Prostate gland (tissue), 2 donors: ENCODE measurements at places on chromosomes 16 and 17.

DNA sequence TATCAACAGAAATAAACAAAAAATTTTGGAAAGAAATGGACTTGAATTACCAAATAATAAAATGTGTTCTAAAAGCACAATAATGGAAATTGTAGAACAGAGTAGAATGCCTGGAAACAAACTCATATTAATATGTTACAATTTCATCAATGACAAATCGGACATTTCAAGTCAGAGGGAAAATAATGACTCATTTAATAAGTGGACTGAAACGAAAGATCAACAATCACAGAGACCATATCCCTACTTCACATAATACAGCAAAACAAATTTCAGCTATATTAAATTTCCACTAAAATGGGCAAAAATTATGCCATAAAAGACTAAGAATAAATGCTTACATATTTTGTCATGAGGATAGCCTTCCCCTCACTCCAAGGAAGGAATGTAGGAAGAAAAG lies 25.7 kb downstream of the CDYL2 start:
- no peaks in the 10 kb centered on the region for H3K36me3 ChIP-seq
- DNase-seq = no peak
- no peak overlapping the region for H3K4me3 ChIP-seq
- H3K27ac ChIP-seq = no peak overlapping the region
- H3K4me1 ChIP-seq = no peaks in the 10 kb centered on the region
- no peaks in the 10 kb centered on the region for H3K27me3 ChIP-seq

DNA sequence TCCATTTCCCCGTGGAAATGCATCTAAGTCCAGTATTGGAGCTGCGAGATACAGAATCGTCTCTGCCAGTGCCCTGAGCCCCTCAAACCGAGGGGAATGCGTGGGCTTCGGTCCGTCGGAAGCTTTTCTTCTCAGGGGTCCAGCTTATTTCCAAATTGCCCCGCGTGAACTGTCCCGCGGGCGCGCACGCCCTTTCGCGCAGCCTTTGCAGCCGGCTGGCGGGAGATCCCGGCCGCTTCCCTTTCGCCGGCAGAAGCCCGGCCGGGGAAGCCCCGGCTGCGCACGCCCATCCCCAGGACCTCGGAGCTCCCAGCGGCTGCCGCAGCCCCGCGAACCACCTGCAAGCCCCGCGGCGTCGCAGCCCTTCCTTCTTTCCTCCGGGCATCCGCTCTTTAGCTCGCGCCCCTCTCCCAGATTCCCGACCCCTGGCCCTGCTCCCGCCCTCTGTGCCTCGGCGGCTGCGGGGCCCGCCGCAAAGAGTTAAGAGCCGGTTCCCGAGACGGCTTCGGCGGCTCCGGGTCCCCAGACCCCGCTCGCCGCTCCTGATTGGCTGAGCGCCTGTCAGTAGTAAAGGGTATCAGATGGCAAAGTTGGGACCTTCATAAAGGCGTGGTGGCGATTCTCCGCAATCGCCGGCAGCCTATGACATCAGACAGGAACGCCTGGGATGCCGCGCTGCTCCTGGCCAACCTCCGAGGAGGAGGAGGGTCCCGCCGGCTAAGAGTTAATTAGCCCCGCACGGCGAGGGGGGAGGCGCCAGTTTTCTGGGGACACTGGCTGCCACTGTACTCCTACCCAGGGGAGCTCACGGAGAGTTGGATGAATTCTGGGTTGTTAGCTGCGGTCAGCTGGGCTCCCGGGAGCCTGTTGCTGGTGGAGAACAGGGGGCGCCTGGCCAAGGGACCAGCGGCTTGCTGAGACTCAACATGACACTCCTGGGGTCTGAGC lies at the start of gene MYOCD:
TSS of gene MYOCD (plus strand) at position 628 of the 948 bp plus-strand sequence. CDS start at position 927, 299 bp downstream.
- no peak for DNase-seq
- peak within 1 kb of the TSS; percentile 56 for H3K27ac ChIP-seq
- H3K4me1 ChIP-seq = no peaks in the 10 kb centered on the region
- peaks cover 3% of the 10 kb centered on the region for H3K27me3 ChIP-seq

GRCh38 chr17:50783193-50783660 lies 15.9 kb upstream of the ANKRD40CL start:
- no peaks in the 10 kb centered on the region for H3K27me3 ChIP-seq
- H3K4me3 ChIP-seq = no peak overlapping the region
- no peak overlapping the region for H3K27ac ChIP-seq
- peak; percentile 74 for DNase-seq

- H3K4me3 ChIP-seq = no peak overlapping the region
- no peaks in the 10 kb centered on the region for H3K27me3 ChIP-seq
- no peaks in the 10 kb centered on the region for H3K36me3 ChIP-seq
- no peak for DNase-seq
- no peak overlapping the region for H3K27ac ChIP-seq
These were observed 3.9 kb upstream of the TNFSF12 start for GRCh38 chr17:7544911-7545310.

DNA sequence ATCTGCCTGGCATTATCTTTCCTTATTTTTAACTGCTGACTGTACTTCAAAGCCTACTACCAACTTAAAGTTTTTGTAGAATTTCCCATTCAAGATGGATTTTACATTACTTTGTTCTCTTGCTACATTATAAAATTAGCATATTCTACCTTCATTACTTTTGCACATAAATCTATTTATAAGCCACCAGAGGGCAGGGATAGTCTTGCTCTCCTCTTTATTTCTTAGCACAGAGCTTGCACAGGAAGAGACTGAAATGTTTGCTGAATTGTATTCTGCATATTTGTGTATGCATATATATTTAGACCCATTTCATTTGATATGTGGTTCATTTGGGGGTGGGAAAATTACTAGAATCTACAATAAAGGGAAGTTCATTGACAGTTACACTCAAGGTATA lies 108.0 kb downstream of the SKAP1 start:
- H3K4me3 ChIP-seq = no peak overlapping the region
- no peaks in the 10 kb centered on the region for H3K36me3 ChIP-seq
- H3K4me1 ChIP-seq = no peaks in the 10 kb centered on the region
- no peak overlapping the region for H3K27ac ChIP-seq

- H3K27ac ChIP-seq = no peak overlapping the region
- no peaks in the 10 kb centered on the region for H3K36me3 ChIP-seq
- no peaks in the 10 kb centered on the region for H3K4me1 ChIP-seq
- H3K27me3 ChIP-seq = no peaks in the 10 kb centered on the region
- no peak for DNase-seq
These were observed 6.8 kb downstream of the CDIP1 start for GRCh38 chr16:4531811-4532210.

DNA sequence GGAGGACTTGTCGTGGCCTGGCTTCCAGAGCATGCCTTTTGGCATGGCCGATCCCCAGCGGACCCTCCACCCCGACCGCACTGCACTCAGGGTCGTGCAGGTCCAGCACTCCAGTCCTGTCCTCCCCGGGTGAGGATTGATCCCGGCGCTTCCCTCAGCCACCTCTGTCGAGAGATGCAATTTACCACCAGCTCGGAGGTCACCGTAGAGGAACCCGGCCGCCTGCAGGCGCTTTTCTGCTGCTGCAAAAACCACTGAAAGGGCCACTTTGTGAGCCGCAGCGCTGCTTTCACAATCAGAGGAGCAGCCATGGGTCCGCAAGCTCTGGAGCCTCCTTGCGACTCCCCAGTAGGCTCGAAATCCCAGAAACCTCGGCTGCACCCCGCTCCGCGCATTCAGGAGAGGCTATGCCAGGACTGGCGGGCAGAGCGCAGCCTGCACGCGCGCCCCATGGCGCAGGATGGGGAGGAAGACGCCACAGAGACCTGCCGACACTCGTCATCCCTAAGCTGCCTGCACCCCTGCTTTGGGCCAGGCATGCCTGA lies 134.2 kb downstream of the HS3ST2 start:
- H3K4me1 ChIP-seq = no peaks in the 10 kb centered on the region
- DNase-seq = no peak
- no peaks in the 10 kb centered on the region for H3K36me3 ChIP-seq
- H3K4me3 ChIP-seq = no peak overlapping the region

- H3K27ac ChIP-seq = peak overlapping the region; percentile 58
- DNase-seq = no peak
- H3K4me1 ChIP-seq = peaks cover 32% of the 10 kb centered on the region
These were observed 26.5 kb downstream of the MAP3K14 start for GRCh38 chr17:45290269-45290765.

- H3K36me3 ChIP-seq = no peaks in the 10 kb centered on the region
- no peaks in the 10 kb centered on the region for H3K27me3 ChIP-seq
- H3K4me1 ChIP-seq = peaks cover 16% of the 10 kb centered on the region
- H3K4me3 ChIP-seq = no peak overlapping the region
- DNase-seq = no peak
These were observed 29.9 kb downstream of the YPEL2 start for GRCh38 chr17:59361386-59361785.

DNA sequence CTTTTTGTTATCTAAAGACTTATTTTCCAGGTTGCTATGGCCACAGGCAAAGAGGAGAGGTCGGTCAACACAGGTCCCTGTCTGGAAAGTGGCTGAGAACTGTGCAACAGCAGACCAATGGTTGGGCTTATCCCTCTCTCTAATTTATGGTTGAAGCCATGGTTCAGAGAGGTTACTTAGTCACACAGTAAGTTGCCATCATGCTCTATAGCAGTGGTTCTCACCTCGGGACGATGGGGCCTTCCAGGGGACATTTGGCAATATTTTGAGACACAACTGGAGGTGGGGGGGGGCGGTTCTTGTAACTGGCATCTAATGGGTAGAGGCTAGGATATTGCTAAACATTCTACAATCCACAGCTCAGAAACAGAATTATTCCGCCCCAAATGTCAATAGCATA lies 842 bp upstream of the LDAF1 start:
- H3K4me1 ChIP-seq = peaks cover 5% of the 10 kb centered on the region
- H3K4me3 ChIP-seq = no peak overlapping the region
- no peaks in the 10 kb centered on the region for H3K27me3 ChIP-seq
- H3K27ac ChIP-seq = peak overlapping the region; percentile 84

DNA sequence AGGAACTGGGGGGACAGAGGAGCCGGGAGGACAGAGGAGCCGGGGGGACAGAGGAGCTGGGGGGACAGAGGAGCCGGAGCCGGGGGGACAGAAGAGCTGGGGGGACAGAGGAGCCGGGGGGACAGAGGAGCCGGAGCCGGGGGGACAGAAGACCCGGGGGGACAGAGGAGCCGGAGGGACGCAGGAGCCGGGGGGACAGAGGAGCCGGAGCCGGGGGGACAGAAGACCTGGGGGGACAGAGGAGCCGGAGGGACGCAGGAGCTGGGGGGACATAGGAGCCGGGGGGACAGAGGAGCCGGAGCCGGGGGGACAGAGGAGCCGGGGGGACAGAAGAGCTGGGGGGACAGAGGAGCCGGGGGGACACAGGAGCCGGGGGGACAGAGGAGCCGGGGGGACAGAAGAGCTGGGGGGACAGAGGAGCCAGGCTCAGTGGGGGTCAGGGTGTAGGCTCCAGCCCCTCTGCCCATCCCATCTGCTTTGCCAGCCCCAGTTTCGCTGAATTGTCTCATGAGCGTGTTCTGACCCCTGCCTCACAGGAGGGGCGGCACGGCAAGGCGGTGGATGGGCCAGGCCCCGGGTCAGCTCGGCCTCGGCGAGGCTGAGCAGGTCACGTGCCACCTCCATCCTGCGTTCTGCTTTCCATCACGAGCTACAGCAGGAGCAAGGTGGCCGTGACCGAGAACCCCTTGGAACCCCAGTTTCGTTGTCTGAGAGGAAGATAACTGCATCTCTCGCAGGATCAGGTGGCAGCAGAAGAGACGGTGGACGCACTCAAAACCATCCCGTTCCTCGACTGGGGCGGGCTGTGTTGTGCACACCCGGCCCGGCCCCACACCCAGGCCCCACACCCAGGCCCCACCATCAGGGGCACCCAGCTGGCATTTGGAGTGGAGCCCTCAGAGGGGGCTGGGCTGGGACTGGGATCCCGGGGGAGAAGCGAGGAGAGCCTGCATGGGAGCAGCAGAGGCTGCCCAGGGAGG lies 26.1 kb upstream of the CBFA2T3 start:
- H3K4me1 ChIP-seq = no peaks in the 10 kb centered on the region
- no peak overlapping the region for H3K27ac ChIP-seq
- H3K27me3 ChIP-seq = peaks cover 16% of the 10 kb centered on the region
- no peaks in the 10 kb centered on the region for H3K36me3 ChIP-seq

DNA sequence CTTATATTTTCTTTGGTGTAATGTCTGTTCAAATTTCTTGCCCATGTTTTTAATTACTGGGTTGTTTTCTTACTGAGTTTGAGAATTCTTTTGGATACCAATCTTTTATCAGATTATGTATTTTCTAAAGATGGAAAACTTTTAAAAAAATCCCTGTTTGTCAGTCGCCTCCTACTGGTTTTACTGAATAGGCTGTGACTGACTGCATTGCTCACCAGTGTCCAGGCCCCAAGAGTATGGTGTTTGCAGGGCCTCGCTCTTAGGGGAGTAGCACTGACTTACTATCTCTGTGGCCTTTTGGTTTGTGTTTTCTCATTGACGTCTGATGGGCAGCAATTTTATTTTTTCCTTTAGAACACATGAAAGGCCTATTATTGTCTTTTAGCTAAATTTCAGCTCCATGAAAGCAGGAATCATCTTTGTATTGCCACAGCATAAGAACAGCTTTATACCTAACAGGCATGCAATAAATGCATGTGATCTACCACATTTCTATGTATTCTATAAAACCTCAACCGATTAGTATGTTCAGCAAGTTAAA lies 188.4 kb downstream of the AATF start:
- no peak overlapping the region for H3K4me3 ChIP-seq
- no peak overlapping the region for H3K27ac ChIP-seq
- no peaks in the 10 kb centered on the region for H3K36me3 ChIP-seq
- no peaks in the 10 kb centered on the region for H3K4me1 ChIP-seq
- no peak for DNase-seq

DNA sequence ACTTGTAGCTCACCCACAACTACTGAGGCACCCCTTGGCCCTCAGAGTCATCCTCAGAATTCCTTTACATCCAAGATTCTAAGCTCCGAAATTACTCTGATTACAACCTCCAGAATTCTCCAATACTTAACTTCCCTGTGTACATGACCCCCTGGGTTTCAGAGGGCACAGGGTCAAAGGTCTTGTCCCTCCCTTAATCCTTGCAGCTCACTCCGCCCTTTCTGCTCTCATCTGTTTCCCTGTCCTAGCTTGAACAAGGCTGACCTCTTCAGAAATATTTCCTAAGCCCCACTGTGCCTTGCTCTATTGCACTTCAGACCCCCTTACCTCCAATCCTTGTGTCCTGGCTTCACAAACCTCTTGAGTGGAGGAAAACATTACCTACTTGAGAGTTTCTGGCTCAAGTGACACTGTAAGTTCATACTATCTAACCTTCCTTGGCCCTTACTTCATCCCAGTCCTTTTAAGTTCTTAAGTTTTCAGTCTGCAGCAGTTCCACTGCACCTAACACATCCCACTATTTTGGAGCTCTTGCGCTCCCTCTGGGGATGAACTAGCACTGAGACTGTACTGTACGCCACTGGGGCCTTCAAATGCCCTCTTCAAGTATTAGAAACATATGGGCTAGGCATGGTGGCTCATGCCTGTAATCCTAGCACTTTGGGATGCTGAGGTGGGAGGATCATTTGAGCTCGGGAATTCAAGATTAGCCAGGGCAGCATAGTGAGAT lies 6.2 kb downstream of the N4BP1 start:
- no peak for DNase-seq
- H3K27me3 ChIP-seq = no peaks in the 10 kb centered on the region
- H3K4me3 ChIP-seq = no peak overlapping the region
- no peak overlapping the region for H3K27ac ChIP-seq
- H3K4me1 ChIP-seq = peaks cover 27% of the 10 kb centered on the region
